ENCODE measurements at places on chromosomes 5 and 9.

DNA sequence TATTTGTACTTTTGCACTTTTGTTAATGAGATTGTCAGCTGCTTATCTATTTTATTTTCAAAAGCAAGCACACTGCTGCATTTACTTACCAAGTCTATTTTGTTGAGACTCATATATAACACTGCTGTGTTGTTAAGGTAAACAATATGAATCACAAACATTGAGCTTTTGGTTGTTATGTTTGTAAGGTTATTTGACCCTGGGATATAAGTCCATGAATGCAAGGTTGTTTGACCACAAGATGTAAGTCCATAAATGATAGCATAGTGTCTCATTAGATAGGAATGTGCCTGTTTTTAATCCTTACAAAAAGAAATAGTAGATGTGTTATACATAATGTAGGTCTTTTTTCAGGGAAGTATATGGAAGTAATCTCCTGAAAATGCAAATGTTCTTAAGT, 845.9 kb downstream of the CDH9 start:
- no peak for DNase-seq

DNA sequence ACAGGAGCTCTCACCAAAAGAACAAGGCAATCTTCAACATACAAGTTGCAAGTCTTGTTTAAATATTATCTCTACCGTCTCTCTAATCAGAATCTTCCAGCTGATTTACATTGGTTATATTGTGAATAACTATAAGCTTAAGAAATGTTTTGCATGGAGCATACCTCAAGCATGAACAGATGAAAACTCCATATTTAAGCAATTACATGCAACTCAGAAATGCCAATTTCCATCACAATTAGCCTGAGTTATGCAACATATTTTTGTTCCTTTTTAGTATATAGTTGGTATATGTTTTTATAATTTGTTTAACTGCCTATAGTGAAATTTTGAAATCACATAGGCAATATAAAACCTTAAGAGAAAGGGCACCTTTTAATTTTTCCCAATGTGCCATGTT, 142.5 kb downstream of the DENND1A start:
- DNase-seq = peak; percentile 15

DNA sequence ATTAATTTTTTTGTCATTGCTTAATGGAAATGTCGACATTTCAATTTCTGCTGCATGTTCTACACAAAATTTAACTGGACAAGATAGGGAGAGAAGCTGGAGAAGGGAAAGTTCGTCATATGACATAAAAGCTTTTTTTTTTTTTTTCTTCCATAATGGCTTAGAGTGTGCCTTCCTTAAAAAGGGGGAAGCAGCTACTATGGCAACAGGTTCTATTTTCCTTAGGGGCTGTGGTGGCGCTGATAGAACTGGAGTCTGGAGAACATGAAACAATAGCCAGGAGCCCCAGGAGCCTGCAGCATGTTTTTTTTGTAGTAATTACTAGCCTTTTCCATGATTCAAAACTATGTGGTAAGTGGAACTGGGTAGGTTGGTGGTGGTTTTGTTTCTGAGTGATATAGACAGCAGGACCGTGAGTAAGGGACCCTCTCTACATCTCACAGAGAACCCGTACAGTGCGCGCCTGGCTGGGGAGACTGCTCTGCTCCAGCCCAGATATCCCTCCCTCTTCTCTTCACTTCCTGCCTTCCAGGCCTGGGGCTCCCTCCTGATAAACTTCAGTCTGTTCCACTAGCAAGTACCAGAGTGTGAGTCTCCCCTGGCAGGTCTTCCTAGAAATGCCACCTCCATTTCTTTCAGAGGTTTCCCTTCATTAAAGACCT, 301.6 kb downstream of the NR3C1 start:
- no peak for DNase-seq

- no peak for DNase-seq
These were observed 51.2 kb downstream of the MAN2A1 start for GRCh38 chr5:109740966-109741365.

GRCh38 chr9:33620738-33621439, 96.8 kb downstream of the ANKRD18B start:
- DNase-seq = peak; percentile 24

DNA sequence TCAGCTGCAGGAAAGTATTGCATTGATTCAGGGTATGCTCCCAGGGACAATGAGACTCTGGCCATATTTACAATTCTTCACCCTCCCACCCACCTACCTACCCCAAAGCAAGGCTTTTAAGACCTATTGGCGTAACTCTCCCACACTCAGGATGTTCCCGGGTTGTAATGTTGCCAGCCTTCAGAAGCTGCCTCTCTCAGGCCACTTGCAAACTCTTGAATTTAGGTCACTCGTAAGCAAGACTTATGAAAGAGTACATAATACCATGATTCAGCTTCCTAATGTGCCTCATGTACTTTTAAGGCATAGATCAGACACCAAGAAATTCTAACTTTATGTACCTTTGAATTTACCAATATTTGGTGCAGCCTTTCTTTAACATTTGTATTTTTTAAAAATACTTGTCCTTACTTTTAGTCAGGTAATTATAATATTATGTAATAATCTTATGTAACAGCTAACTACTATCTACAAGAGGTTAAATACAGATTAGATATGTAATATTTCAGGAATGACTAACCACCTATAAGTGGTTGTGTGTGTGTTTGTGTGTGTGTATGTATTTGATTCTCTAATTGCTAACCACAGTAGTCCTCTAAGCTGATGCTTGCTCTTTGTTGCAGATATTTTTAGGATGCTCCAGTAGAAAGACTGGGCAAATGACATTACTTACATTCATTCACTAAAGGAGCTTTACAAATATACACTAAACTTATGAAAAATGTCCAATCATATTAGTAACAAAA, 630.5 kb upstream of the MEF2C start:
- no peak for DNase-seq

- DNase-seq = peak; percentile 68
These were observed 14.6 kb upstream of the N4BP3 start for GRCh38 chr5:178098685-178099084.

DNA sequence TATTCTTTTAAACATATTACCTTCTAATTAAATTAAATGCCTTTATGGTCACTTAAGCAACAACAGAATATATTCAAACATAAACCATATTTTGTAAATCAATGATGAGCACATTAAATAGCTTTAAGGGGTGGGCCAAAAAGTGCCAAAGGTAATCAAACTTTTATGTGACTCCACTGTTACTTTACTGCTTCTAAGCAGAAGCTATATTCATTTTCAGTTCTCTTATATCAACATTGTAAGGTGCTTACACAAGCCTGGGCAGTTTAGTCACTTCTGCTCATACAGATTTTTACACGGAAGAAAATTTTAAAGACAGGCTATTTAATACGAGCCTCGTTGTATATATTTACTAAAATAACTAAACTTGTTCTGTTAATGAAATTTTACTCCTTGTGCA, 29.9 kb downstream of the RFX3 start:
- DNase-seq = no peak

- no peak for DNase-seq
These were observed 123.6 kb downstream of the ACTBL2 start for GRCh38 chr5:57358796-57359592.
